ENCODE measurements at places on chromosomes 7 and 10.

GRCh38 chr10:127150136-127150535 lies 46.3 kb downstream of the INSYN2A start:
- DNase-seq, result no peak

DNA sequence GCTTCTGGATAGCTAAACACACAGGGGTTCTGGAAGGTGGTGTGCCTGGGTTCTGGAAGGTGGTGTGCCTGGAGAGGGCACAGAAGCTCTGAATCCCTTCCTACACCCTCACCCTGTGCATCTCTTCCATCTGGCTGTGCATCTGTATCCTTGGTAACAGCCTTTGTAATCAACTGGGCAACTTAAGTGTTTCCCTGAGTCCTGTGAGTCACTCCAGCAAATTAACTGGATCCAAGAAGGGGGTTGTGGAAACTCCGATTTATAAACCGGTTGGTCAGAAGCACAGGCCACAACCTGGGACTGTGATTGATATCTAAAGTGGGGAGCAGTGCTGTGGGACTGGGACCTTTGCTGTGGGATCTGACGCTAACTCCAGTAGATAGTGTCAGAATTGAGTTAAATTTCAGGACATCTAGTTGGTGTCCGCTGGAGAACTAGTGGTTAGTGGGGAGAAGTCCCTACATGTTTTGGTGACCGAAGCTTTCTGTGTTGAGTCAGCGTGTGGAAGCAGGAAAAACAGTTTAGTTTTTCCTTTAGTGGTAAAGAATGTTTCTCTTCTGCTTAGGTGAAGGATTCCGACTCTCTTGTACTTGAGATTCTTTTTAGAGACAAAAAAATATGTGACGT lies 228.1 kb downstream of the BMPER start:
- DNase-seq, result no peak

- DNase-seq, result no peak
Observed at GRCh38 chr7:156722043-156722826, 81.7 kb downstream of the RNF32 start.

GRCh38 chr7:137970253-137970975 lies 31.5 kb downstream of the CREB3L2 start:
- peak; percentile 83 for DNase-seq

- no peak for DNase-seq
Observed at GRCh38 chr7:55066524-55066923, 47.7 kb downstream of the EGFR start.
